ENCODE measurements at places on chromosomes 2 and 18.

- DNase-seq, result no peak
Measured at GRCh38 chr18:67735506-67735905, 219.0 kb upstream of the DSEL start.

GRCh38 chr2:147851244-147851930, 6.6 kb downstream of the ACVR2A start:
- no peak for DNase-seq

DNA sequence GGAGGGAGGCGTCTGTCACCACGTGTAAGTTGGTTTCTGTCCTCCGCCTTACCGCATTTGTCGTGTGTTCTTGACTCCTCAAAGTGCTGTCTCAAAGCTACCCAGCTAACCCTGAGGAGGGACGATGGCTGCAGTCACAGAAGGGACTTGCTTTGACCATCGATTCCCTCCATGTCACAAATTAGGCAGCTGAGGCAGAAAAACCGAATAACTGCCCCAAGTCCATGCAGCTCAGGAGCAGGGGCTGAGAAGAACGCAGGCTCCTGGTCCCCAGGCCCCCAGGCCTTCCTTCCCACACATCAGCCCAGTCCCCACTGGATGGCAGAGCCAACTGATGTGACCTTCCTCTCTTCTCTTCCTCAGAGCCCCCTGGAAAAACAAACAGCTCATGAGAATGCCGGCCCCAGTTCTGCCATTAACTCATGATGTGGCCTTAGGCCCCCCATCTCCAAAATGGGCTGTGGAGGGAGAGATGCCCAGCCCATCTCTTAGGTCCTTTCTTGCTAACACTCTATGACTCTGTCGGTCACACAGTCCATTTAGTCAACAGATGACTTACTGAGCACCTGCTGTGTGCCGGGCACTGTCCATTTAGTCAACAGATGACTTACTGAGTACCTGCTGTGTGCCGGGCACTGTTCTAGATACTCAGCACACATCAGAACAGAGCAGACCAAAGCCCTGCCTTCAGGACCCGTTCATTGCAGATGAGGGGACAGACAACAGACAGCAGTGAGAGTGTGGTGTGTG, 19.6 kb downstream of the MTERF4 start:
- DNase-seq, result no peak

- DNase-seq, result peak; percentile 45
Measured at GRCh38 chr2:40204268-40204667, 247.6 kb downstream of the SLC8A1 start.

- DNase-seq, result no peak
Measured at GRCh38 chr2:60794271-60794863, 38.3 kb downstream of the PAPOLG start.

DNA sequence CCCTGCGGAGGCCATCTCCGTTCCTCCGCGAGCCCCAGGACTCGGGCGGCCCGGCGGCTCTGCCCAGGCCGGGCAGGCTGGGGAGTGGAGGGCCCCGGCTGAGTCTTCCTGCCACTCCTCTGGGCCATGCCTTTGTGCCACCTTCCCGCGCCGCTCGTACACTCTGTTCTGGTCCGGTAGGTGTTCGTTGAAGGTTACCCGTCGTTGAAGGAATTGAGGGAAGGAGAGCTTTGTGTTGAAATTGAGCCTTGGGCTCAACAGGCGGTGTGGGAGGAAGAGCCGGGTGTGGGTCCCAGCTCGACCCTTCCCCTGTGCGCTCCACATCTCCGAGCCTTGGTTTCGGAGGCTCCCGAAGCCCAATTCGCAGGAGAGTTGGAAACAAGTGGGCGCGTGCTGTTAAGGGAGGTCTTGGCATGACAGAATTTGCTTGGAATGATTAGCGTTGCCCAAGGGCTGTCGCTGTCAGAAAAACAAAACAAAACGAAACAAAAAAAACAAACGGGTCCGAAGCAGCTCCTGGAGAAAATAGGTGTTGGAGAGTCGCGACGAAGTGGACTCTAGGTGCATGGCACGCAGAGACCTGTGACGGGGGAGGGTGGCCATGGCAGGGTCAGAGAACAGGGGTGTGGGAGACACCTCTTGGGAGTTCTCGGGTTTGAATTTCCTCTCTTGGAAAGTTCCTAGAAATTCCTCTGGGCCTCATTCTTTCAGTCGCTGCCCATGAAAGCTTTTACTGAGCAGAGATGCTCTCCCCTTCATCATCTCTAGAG, 1.2 kb upstream of the MZT2A start:
- DNase-seq, result no peak

DNA sequence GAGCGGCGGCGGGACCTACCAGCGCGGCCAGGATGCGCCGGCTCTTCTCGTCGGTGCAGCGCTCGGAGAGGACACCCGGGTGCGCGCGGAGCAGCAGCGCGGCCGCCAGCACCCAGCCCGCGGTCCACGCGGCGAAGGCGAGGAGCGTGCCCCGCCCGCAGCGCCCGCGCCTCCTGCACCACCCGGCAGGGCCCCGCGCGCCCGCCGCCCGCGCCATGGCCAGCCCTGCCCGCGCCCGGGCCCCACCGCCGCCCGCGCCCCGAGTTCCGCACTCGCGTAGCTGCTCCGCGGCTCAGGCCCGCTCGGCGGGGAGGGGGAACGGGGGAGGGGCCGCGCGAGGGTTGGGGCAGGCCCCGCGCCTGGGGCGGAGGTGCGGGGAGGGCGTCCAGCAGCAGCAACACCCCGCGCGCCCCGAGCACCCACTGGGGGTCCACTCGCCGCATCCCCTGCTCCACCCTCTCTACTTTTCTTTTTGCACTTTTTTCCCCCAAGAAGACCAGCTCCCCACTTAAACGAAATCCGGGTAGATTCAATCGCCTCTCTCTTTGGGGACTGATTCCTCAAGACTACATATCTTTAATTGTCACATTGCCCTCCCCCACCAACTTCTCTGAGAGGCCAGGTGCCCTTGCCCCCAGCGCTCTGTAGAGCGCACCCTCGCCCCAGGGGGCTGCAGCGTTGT, at the start of gene DIPK1C:
TSS of gene DIPK1C (minus strand) at position 266 of the 682 bp plus-strand sequence. CDS start at position 217, 49 bp downstream.
- no peak for DNase-seq

DNA sequence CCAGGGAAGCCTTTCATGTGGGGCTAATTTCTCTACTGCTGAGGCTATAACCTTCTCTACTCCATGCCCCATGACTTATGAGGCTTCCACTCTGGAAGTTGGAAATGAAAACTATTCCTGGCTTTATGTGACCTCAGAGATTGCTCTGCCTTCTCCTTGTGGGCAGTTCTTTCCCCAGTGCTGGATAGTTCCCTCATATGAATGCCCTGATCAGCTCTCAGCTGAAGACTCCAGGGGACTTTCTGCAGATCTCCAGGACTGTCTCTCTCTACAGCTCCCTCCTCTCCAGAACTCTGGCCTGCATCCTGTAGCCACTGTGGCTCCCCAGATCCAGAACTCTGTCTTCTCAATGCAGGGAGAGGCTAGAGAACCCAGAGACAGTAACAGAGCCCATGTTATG, 235.1 kb downstream of the SEPTIN10 start:
- no peak for DNase-seq
